ENCODE measurements at places on chromosomes 7 and 10.

DNA sequence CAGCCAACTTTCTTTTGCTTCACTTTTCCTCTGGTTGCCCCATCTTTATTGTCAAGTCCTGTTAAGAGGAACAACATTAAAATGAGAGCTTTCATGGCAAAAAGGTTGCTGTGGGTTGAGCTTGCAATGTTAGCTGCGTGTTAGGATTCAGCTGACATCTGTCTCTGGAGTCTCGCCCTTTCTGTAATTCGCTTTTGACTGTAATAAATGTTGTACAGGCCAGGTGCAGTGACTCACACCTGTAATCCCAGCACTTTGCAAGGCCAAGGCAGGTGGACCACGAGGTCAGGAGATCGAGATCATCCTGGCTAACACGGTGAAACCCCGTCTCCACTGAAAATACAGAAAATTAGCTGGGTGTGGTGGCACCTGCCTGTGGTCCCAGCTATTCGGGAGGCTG, 24.1 kb downstream of the MNX1 start:
- no peak for DNase-seq

DNA sequence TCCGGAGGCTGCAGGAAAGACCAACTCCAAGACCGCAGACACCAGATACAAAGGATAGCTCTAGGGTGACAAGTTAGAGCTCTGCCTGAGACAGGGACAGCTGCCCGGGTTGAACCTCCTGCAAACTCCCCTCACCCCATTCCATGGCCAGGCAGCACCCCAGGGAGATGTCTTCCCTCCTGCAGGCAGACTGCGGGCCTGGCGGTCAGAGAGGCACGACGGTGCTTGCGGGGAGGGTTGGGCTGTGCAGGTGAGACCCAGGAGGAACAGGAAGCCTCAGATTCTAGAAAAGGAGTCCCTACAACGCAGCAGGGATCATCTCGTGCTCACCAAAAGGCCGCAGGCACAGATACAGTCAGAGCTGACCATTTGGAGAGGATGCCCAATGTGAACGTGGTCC, 34.6 kb downstream of the CARD11 start:
- DNase-seq: no peak

DNA sequence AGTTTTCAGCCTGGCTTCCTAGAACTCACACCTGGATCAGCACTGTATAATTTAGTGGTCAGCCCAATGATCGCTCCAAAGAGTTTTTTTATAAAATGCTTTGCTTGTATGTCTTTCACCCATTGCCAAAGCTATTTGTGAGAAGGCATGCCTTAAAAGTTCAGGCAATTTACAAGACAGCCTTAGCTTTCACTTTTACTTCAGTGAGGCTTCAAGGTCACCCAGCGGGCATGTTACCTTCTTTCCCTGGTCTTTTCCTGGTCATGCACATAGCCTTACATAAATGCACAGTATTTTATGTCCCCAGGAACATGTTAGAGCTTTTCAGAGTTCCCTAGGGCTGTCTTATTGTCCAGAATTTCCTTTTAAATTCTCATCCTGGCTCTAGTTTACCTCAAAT, 179.9 kb upstream of the TMEM72 start:
- no peak for DNase-seq

DNA sequence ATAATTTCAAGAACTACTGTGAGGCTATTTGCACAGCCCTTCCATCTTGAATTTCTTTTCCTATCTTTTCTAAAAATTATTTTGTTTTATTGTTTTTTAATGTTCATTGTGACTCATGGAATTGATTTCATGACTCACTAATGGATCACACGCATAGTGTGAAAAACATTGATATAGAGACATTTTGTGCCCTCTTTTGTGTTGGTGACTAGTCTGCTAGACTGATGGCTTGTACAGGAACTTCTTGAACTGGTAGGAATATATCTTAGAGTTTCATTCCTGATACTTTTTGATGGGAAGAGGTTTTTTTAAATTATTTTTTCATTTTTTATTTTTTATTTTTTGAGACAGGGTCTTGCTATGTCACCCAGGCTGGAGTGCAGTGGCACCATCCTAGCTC, 12.6 kb upstream of the NOC3L start:
- no peak for DNase-seq

- DNase-seq: no peak
These were observed 752 bp downstream of the DRGX start for GRCh38 chr10:49394933-49395740.

- DNase-seq: no peak
These were observed 111.7 kb downstream of the PODXL start for GRCh38 chr7:131444683-131445082.

- DNase-seq: no peak
These were observed 20.7 kb downstream of the CHST3 start for GRCh38 chr10:71984809-71985388.

DNA sequence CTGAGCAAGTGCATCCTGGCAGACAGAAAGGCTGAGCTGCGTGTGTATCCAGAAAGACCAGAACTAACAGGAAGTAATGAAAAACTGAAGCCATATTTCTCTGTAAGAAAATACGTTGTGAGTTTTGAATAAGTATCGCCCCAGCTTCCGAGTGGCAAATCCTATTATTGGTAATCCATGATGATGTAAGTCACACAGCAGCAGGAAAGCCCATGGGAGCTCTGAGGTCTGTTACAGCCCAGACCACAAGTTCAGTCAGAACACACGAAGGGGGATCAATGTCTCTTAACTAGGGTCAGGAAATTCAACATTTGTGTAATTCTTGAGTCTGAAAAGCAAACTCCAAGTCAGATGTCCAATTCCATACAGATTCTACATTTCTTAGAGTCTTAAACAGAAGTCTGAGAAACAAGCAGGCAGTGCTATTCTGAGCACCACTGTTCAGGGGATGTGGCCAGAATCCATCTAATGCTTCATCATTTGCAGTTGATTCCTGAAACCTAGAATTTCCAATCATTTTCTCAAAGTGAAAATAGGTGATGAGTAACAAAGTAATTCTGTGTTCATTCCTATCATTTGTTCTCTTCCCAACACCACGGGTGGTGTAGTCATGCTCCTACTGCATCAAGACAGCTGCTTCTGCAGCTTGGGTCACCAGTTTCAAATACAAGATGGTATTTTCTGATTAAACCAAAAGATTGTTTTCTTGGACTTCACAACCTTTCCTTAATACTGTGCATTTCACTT, at the start of gene LRIT2:
LRIT2 (minus strand) TSS at position 118 of the 747 bp plus-strand sequence; CDS start at position 94, 24 bp downstream.
- no peak for DNase-seq

DNA sequence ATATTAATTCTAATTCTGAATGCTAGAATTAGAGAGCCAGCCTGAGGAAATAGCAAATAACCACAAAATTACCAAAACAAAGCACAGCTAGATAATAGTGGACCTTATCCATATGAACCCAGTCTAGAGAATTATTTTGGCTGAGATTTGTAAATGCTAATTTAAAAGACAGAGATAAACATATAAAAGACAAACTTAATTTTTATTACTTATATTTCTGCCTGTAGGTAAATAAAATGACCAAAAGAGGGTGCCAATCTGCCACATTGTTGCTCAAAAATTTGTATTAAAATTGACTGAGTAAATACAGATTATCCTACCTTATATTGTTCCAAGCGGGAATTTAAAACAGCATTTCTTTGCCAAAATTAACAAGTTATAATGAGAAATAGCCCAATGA, 20.2 kb downstream of the RTKN2 start:
- no peak for DNase-seq

DNA sequence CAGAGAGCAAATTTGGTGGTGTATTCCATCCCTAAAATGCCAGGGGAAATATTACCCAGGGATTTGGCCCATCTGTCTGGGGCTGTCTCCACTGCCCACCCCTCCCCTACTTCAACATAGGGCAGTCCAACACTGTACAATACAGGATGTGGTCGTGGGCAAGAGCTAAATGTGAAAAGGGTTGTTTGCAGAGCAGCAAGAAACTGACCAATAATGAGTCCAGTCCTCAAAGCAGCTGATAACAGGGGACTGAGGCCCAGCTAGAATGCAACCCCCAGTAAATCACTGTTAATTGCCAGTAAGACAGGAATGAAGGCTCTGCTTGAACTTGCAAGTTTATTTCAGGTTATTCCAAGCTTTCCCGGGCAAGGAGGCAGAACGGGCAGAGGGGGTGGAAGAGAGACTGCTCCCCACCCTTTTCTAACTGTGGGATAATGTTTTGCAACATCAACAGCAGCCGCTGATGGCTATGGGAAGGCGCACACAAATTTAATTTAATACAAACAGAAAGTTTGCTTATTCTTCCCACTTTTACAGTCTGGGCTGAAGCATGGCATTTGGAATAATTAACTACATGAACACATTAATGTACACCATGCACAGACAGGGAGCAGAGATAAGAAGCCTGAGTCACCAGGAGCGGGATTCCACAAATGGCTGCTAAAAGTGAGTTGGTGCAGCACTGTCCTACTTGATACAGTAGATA, 36.8 kb downstream of the AFAP1L2 start:
- DNase-seq: no peak

DNA sequence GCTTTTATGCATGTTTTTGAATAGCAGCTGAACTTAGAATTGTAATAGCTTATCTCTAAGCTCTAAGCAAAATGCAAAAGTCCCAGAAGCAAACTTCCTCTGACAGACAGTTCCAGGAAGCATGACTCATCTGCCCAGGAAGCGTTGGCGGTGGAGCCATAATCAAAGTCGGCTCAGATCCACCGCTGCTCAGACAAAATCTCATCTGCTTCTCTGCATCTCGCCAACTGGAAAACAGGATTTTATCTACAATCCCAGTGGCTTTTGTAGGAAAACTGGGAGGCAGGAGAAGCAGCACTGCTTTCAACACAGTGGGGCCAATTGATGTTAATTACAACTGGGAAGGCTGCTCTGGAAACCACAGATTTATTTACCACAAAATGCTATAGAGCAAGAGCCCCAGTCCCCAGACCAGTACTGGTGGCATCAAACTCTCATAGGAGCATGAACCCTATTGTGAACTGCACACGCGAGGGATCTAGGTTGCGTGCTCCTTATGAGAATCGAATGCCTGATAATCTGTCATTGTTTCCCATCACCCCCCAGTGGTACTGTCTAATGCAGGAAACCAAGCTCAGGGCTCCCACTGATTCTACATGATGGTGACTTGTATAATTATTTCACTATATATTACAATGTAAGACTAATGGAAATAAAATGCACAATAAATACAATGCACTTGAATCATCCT, 99.9 kb downstream of the CUBN start:
- DNase-seq: peak; percentile 5

- no peak for DNase-seq
These were observed 40.0 kb upstream of the PFKFB3 start for GRCh38 chr10:6162589-6163356.

DNA sequence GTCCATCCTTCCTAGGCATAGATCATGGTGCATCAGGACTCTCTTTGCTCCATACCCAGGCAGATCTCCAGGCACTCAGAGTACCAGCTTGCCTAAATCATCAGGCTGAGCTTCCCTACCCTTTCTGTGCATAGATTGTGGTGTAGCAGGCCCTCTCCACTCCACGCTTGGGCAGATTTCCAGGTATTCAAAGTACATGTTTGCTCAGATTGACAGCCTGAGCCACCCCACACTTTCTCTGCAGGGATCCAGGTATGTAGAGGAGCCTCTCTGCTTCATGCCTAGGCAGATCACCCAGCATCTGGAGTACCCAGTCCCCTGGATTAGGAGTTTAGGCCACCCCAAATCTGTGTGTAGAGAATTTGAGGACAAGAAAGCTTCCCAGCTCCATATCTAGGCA, 957.4 kb upstream of the LRRTM3 start:
- DNase-seq: no peak

DNA sequence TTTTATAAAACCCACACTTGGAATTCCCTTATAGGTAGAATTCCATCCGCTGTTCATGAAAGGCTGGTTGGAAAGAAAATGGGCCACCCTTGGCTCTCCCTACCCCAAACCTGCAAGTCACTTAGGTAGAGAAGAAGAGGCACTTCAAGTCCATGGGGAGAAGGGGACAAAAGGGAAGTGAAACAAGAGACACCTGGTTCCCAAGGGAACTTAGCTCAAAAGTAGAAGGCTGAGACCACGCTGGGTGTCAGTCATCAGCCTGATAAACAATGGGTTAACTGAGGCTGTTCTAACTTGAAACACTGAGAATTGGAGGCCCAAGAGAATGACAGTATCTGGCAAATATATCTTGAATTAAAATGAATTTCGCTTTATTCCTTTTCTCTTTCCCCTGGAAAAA, 330.8 kb upstream of the NFE2L3 start:
- DNase-seq: no peak

DNA sequence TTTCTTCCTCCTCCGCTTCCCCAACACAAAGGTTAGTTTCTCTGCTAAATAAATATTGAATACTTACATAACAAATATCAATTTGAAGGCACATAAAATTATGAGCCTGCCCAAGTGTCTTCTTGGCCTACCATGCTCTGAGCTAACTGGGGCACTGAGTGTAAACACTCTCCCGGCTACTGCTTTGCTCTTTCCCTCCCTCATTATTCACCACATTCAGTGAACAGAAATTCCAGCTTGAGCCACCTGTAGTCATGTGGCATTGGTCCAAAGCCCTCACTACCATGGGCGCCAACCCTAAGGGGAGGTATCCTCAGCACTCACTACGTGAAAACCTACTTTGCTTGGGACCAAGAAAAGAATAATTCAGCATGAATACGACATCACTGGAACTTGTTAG, 409.0 kb downstream of the KCNMA1 start:
- no peak for DNase-seq

- DNase-seq: peak; percentile 29
These were observed 13.8 kb downstream of the DAGLB start for GRCh38 chr7:6433784-6434615.

- DNase-seq: no peak
These were observed 5.8 kb upstream of the ATP6V0E2 start for GRCh38 chr7:149867762-149868622.

All from caudate nucleus (tissue), 63 donors.